ENCODE measurements at places on chromosomes 12 and 14.

DNA sequence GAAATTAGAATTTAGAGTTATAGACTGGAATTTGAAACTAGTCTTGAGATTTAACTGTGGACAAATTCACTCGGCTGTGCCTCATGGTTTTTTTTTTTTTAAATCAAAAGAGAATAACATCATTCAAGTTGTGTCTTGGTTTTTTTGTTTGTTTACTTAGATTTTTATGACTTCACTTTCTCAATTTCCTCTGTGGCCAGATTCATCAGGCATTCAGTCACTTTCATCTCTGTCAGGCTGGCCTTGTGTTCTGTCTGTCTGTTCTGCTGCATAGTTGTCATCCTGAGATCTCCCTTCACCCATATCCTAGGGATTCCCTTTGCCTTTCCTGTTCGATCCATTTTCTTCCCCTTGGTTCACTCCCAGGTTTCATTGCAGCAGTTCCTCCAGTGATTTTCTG is 10.0 kb downstream of the MARK3 start:
- DNase-seq, result no peak

GRCh38 chr14:88208858-88209257 is 114.2 kb downstream of the KCNK10 start:
- no peak for DNase-seq

GRCh38 chr14:23062002-23062401 is 4.7 kb upstream of the CDH24 start:
- DNase-seq, result no peak

DNA sequence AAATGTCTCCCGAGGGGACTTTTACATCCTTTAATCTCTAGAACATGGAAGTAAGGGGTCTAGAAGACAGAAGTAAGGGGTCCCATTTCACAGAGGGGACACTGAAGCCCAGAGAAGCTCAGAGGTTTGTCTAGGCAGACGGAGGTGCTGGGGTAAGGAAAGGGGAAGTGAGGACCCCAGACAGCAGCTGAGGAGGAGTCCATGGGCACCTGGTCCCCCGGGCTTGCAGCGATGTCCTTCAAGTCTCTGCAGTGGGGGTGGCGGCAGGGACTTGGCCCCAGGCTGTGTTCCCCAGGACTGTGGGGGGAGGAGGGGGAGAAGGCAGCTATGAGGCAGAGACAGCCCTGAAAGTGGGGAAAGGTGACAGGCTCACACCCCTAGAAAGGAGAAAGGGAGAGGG is 30.7 kb downstream of the DTX1 start:
- DNase-seq, result no peak

GRCh38 chr12:120056739-120057138 is 59.8 kb downstream of the RAB35 start:
- DNase-seq, result no peak

GRCh38 chr14:68262567-68262966 is 443.0 kb downstream of the RAD51B start:
- no peak for DNase-seq

DNA sequence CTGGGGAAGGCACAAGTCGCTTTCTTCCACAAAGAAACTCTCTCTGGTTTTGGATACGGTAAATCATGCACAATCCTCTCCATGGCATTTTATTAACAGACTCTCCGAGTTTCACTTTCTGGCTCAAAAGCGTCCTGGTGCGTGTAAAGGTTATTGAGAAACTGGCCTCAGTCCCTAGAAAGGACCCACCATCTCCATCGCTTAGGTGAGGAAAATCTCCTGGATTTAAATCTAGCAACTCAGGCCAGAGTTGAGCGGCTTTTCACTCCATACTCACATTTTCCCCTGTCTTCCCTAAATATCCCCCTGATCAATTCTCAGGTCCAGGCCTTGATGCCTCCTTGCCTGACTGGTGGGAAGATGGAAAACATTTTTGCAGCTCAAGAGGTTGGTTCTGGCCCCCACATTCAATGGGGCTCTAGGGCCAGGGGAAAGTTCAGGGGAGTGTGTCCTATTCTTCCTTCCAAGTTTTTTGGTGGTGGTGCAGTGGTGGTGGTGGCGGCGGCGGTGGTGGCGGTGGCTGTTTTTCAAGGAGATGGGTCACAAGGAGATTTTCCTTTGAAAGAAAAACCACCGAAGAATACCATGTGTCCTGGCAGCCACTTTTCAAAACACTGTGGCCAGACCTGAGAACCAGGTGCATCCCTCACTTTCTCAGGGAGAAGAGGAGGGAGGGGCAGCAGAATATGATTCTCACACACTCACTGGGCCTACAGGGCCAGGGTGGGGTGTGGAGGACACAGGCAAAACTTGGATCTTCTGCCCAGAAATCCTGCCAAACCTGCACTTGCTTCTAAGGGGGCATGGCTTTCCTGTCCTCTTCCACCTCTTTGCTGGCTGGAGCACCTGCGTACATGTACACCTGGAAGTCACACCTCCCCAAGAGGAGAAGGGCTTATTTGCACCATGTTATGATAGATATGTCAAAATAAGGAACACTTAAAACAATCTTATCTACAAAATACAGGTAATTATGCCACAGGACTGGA is 46.7 kb upstream of the PNMA1 start:
- DNase-seq, result no peak

- no peak for DNase-seq
These were observed 56.3 kb downstream of the MBIP start for GRCh38 chr14:36264107-36264506.

DNA sequence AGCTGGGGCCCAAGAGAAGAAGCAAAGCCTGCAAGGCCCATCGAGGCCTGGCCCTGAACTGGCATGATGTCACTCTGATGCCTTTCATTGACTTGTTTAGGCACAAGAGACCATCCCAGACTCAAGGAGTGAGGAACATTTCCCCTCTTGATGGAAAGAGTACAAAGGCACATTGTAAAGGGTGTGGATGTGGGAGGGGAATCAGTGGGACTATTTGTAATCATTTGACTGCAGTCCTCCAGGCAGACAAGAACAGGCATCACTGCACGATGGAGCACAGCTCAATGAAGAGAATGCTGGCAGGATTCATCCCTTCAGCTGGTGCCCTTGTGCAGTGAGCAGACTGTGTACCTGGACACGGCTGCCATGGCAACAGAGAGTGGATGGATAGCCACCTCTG is 87.9 kb downstream of the LGMN start:
- DNase-seq, result no peak

GRCh38 chr14:71716041-71716772 is 216.0 kb upstream of the RGS6 start:
- DNase-seq, result no peak

GRCh38 chr12:98418357-98419075 is 96.9 kb upstream of the TMPO start:
- no peak for DNase-seq

GRCh38 chr14:23186913-23187654 is 3.6 kb upstream of the SLC7A8 start:
- peak; percentile 39 for DNase-seq

- no peak for DNase-seq
These were observed 39.7 kb downstream of the MAPKAPK5 start for GRCh38 chr12:111881716-111882115.

- DNase-seq, result no peak
These were observed 54.4 kb upstream of the KRR1 start for GRCh38 chr12:75565795-75566194.

- DNase-seq, result no peak
These were observed 636 bp upstream of the IFNG-AS1 start for GRCh38 chr12:67988601-67989021.

GRCh38 chr12:48340943-48341342 is 9.8 kb downstream of the ZNF641 start:
- no peak for DNase-seq

DNA sequence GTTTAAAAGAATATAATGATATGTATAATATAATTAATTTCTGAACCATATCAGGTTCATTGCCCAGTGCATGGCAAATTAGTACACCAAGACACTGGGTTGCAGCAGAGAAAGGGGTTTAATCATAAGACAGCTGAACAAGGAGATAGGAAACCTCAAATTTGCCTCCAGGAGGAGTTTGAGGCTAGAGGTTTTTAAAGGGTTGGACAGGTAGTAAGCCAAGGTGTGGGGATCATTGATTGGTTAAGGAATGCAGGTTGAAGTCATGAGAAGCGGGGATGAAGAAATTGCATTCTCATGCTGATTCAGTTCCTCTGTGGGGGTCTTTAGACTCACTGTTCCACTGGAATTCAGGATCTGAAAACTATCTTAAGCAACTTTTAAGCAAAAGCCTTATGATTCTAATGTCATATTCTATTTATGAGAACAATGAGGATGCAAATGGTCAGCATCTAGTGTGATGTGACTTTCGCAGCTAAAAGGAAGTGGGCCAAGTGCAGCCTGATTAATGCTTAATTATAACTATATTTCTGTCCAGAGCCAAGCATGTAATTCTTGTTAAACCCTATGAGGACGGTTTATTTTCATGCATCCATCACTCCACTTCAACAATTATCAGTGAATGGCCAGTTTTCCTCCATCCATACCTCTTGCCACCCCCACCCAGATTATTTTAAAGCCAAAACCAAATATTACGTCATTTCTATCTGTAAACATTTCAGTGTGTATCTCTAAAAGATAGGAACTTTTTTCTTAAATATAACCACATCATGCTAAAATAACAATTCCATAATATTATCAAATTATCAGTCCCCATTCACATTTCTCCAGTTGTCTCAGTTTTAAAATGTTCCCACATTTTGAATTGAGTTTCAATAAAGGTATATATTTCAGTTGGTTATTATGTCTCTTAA is 14.9 kb downstream of the RNF212B start:
- DNase-seq, result no peak

DNA sequence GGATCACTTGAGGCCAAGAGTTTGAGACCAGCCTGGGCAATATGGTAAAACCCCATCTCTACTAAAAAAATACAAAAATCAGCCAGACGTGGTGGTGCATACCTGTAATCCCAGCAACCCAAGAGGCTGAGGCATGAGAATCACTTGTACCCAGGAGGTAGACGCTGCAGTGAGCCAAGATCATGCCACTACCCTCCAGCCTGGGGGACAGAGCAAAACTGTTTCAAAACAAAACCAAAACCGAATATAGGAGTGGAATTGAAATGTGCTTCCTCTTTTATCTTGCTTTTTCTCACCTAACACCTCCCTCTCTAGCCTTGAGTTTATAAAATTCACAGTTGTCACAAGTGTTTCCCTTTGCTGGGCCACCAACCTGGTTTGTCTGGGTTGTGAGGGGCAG is 181.9 kb downstream of the PAH start:
- no peak for DNase-seq

DNA sequence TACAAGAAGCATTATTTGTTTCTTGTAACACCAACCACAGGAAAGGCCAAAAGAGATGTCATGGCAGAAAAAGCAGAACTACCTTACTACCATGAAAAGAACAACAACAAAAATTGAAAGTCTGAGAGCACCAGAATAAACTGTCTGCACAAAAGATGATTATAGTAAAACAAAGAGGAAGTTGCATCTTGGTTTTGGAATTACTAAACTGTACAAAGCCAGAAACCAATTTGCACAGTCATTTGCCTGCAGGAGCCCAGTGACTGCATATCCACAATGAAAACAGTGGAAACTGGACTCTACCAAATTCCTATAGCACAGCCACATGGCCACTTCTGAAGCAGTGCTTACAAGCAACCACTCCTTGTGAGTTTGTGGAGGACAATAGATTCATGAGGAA is 276.2 kb downstream of the SSPN start:
- no peak for DNase-seq

GRCh38 chr12:111173836-111174235 is 195.1 kb downstream of the PHETA1 start:
- no peak for DNase-seq

GRCh38 chr14:74508292-74508731 is 14.7 kb downstream of the ISCA2 start:
- no peak for DNase-seq

- DNase-seq, result no peak
These were observed 40.0 kb downstream of the DAAM1 start for GRCh38 chr14:59228421-59228820.

GRCh38 chr14:39232554-39233415 is 930 bp upstream of the MIA2 start:
- no peak for DNase-seq

- no peak for DNase-seq
These were observed 157.4 kb upstream of the FOXN3 start for GRCh38 chr14:89574420-89574819.

- DNase-seq, result peak; percentile 30
These were observed 6.2 kb downstream of the ISCU start for GRCh38 chr12:108568338-108569154.

GRCh38 chr12:12586879-12587675 is 24.4 kb upstream of the DUSP16 start:
- DNase-seq, result no peak

- DNase-seq, result no peak
These were observed 284.9 kb downstream of the RAD51B start for GRCh38 chr14:68104518-68104917.

GRCh38 chr12:27505109-27505508 is 18.9 kb upstream of the PPFIBP1 start:
- DNase-seq, result no peak

DNA sequence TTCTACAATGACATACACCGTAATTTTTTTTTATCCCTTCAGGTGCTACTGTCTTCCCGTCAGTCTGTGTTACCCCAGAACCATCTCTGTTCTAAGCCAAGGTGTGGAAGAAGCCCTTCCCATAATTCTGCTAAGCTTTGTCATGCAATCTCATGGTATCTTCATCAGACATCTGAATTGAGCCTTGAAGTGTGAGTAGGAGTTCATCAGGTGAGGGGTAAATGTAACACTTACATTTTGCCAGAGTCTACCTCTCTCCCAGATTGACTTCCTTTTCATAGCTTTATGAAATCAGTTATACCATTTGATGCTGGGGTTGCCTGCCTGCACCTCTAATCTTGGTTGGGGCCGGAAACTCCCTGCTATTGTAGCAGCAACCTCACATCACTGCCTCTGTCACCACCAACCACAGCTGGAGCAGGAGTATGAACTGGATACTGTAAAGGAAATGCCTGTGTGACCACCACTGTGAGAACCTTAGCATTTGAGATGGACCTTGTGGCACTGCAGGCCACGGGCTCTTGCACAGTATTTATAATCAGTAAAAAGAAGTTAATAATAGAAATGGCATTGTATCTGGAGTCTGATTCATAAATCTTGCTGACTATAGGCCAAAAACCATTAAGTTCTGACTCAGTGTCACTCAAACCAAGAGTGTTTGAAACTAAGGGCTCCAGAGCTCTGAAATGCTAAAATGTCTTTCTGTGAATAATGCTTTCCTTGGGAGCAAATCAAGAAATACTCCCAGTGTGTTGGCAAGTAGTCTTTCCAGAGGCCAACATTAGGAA is 58.7 kb upstream of the STK38L start:
- DNase-seq, result no peak

GRCh38 chr14:100678469-100678828 is 48.2 kb upstream of the DLK1 start:
- no peak for DNase-seq

- no peak for DNase-seq
These were observed 38.8 kb downstream of the FAM222A start for GRCh38 chr12:109752117-109753053.

DNA sequence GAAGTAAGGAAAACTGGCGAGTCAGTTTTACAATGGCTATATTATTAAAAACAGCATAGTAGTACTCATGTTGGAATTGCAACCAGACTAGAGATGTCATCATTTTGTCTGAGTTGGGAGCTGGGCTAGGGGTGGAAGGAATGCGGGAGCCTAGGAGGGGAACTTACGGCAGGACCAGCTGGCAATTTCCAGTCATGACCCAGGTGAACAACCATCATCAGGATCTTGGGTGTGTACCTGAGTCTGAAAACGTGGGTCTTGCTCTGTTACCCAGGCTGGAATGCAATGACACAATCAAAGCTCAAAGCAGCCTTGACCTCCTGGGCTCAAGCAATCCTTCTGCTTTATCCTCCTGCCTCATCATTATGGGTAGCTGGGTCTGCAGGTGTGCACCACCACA is 50.9 kb downstream of the ALG10B start:
- no peak for DNase-seq

All from NCI-H1092 (cell line).